ENCODE measurements at places on chromosomes 2 and 18.
A peak's percentile ranks its signal among the peaks of the same experiment; 100 is the strongest.

DNA sequence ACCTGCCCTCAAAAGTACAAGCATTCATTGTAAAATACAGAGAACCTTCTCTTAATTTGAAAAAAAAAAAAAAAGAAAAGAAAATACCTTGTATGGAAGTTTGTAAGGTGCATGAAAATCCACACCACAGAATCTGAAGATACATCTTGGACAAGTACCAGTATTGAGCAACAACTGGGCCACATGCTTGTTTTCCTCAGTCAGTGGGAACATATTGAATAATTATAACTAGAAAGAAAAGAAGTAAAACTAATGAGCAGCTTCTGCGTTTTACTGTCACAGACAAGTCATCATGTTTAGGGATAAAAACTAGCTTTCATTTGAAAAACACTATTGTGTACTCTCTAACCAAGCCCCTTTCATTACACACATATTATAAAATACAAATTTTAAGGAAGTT lies 5.8 kb upstream of the PEX13 start:
- DNase-seq: no peak

- DNase-seq: no peak
Measured at GRCh38 chr2:214648520-214648919, 161.0 kb downstream of the BARD1 start.

GRCh38 chr2:173740639-173741038 lies 224.5 kb downstream of the SP3 start:
- no peak for DNase-seq

GRCh38 chr2:109207176-109207575 lies 78.2 kb downstream of the SH3RF3 start:
- DNase-seq: no peak

DNA sequence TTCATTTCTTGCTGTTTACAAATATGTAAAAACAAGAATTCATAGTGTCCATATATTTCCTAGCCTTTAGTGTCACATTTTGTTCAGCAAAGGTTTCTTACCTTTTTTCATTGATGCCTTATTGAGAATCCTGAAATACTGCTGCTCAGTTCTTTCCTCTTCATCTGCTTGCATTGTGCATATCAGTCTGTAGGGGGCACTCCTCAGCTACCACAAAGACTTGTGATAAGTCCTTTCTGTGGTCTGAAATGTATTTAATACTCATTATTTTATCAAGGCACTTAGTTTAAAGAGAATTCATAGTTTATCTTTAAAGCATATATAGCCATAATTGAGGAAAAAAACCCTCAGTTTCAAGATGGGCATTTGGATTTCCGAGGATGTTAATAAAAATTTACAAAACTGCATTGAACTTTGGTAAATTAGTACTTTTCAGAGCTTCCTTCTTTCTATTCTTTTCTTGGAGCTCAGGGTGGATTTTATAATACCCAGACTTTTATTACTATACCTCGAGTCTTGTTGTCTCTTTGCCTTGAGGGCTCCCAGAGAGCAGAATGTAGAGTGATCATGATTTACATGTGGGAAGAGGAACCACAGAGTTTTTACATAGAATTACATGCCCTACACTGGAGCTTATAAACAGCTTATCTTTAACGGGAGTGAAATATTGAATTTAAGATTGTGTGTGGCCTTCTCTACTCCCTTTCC lies 570.1 kb downstream of the PLCL1 start:
- peak; percentile 5 for DNase-seq

GRCh38 chr2:68553098-68553497 lies 85.7 kb downstream of the APLF start:
- DNase-seq: no peak

Data from PC-9 (cell line).